ENCODE measurements at places on chromosomes 6 and 20. TPM values are rescaled to one million over a fixed set of nuclear protein-coding genes. Genes with fewer than 3 reads are reported as not detected.

- no peak for DNase-seq
These were observed 3.0 kb upstream of the UQCC2 start for GRCh38 chr6:33714385-33715040.

The CSNK2B gene
- 99.5 TPM for total RNA-seq

The STK35 gene
- 16.7 TPM for total RNA-seq

DNA sequence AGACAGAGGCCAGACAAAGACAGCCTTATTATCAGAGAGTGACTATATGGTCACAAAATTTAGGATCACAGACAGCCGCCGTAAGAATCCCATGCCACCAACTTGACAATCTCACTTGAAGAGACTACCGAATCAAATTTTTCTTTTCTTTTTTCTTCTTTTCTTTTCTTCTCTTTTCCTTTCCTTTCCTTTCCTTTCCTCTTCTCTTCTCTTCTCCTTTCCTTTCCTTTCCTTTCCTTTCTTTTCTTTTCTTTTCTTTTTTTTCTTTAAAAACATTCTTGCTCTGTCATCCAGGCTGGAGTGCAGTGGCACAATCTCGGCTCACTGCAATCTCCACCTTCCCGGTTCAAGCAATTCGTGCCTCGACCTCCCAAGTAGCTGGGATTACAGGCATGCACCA lies 1.2 kb upstream of the EPPIN start:
- no peak for DNase-seq

DNA sequence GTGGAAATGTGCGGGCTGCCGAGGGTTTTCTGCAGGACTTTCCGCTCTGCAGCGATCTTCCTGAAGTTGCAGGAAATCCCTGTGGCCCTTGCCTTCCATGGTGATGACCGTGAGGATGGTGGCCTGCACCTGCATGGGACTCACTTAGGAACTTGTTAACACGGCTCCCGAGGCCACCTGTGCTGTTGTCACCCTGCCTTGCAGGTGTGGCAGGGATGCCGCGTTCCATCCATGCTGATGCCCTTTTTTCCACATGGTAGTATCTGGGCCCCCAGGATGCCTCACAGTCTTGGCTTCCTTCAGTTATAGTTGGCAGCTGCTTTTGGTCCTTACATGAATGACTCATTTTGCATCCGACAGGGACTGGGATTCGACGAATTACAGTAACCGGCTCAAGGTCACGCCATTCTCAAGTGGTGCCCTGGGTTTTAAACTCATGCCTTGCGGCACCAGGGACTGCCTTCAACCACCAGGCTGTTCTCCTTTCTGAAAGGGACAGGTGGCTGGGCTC lies 37.2 kb downstream of the SYNJ2 start:
- DNase-seq: no peak

- DNase-seq: peak; percentile 38
These were observed at the start of gene TMEM200A for GRCh38 chr6:130365166-130366106. TSS of gene TMEM200A (plus strand) at chr6:130366017. CDS start at chr6:130440423, 74,406 bp downstream.

The MCM8 gene
- total RNA-seq: 5.9 TPM

- no peak for DNase-seq
These were observed 303.0 kb downstream of the PAX1 start for GRCh38 chr20:22008456-22008855.

DNA sequence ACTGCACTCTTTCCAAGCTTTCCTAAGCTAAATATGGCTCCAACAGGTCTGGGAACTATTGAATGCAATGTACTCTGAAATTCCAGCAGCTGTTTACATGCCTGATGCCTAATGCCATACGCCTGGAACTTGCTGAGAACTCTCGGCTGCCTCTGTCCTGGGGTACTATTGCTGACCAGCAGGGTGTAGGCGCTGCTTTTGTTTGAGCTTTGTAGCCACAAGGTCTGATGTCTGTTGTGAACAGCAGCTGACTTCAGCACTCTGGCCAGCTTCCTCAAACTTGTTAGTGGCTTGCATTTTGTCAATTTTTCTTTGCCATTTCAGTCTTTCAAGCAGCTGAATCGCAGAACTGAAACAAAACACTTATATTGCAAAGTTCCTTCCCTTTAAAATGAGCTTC lies 26.7 kb downstream of the SAYSD1 start:
- DNase-seq: no peak

DNA sequence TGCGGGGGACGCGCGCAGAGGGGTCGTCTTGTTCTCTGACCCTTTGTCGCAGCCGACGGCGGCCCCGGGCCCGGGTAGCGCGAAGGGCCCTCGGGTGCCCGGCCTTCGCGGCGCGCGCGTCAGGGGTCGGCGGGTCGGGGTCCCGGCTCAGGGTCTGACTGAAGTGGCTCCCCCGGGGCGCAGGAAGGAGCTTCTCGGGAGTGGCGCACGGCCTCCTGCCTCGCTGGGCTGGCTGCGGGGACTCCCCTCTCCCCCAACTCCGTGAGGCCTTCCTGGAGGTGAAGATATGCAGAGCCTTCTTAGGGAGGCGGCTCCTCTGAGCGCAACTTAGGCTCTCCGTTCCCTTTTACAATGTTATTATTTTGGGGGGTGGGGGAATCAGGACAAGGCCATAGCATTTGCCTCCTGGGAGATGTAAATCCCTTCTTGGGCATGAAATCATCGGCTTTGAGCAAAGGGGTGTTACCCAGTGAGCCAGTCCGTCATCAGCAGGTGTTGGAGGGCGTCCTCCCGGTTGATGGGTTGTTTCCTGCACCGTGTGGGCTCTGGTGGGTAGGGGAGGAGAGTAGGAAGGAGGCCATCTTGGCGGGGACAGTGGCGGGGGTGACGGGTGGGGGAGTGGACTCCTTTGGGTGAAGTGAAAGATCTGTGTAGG lies 523 bp downstream of the CDS2 start:
- peak; percentile 76 for DNase-seq

- no peak for DNase-seq
These were observed 56.4 kb downstream of the NOX3 start for GRCh38 chr6:155399062-155399744.

The TMEM244 gene
- total RNA-seq: not detected

The PDE7B gene
- total RNA-seq: 6.5 TPM

The FKBP5 gene
- total RNA-seq: 40.3 TPM

GRCh38 chr6:98586163-98586562 lies 248.2 kb upstream of the POU3F2 start:
- no peak for DNase-seq

The EEF1A1 gene
- 25,959 TPM for total RNA-seq

The ADGRF5 gene
- total RNA-seq: 107 TPM

The SAMD3 gene
- total RNA-seq: not detected

DNA sequence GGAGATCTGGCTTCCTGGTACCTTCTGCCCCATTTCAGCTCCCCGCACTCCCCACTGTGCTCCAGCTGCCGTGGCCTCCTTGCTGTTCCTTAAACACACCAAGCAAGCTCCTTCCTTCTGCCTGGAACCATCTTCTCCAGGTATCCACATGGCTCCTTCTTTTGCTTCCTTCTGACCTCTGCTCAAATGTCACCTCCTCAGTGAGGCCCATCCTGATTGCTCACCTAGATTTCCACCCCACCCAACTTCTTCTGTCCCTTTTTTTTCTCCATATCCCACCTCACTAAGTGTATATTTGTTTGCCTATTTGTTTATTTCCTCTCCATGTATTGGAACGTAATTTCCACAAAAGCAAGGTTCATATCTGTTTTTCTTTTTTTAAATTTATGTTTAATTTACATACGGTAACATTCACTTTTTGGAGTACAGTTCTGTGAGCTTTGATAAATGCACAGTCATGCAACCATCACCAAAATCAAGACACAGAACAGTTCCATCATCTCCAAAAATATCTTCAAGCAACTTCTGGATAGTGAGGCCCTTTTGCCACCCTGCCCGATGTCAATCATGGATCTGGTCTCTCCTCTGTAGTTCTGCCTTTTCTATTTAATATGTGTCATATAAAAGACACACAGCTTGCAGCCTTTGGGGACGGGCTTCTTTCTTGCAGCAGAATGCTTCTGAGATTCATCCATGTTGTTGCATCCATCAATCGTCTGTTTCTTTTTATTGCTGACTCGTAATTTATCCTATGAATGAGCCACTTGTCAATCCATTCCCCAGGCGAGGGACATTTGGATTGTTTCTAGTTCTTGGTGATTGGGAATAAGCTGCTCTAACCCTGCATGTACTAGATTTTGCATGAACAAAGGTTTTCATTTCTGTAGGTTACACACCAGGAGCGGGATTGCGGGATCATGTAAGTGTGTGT lies 46.3 kb downstream of the SLC2A10 start:
- DNase-seq: no peak

The RHAG gene
- total RNA-seq: not detected

The RBL1 gene
- 7.1 TPM for total RNA-seq

The WASF1 gene
- total RNA-seq: 9.5 TPM

DNA sequence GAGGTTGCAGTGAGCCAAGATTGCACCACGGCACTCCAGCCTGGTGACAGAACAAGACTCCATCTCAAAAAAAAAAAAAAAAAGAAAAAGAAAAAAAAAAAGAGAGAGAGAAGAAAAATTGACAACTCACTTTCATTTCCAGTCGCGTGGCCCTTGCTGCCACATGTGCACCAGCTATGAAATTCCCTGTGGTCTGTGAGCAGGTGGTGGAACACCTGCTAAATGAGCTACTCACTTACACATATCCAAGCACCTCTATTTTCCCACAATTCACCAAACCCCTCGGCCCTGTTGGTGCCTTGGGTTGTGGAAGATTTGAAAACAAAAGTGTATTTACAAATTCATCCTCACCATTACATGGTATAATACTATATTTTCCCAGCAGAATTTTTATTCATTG lies 105.2 kb upstream of the ASF1A start:
- DNase-seq: no peak

- DNase-seq: no peak
These were observed 21.3 kb downstream of the PLCB1 start for GRCh38 chr20:8153281-8153908.

DNA sequence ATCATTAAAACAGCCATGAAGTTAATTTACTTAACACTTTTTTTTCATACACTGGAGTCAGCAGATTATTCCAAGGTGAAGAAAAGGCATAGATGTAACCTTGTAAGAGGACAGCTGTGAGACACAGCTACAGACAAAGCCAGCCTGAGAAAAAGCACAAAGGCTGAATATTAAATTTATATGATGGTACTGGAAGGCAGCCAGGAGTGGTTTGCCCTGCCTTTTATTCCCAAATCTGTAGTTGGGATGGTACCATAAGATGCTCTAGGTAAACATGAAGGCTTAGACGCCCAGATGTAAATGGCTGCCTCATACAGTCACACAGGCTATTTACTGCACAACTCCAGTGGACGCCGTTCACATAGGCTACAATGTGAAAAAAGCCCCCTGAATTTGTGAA lies 42.1 kb upstream of the LOC128125822 start:
- no peak for DNase-seq

GRCh38 chr6:20169119-20169557 lies 43.1 kb downstream of the MBOAT1 start:
- DNase-seq: no peak

Data from dermis microvascular lymphatic vessel endothelial cell (primary cell).